ENCODE measurements at places on chromosomes 3 and 15.

- DNase-seq, result no peak
Observed at GRCh38 chr15:40064231-40064894, 25.4 kb upstream of the SRP14 start.

GRCh38 chr3:27526614-27527315, 42.6 kb upstream of the SLC4A7 start:
- DNase-seq, result no peak

DNA sequence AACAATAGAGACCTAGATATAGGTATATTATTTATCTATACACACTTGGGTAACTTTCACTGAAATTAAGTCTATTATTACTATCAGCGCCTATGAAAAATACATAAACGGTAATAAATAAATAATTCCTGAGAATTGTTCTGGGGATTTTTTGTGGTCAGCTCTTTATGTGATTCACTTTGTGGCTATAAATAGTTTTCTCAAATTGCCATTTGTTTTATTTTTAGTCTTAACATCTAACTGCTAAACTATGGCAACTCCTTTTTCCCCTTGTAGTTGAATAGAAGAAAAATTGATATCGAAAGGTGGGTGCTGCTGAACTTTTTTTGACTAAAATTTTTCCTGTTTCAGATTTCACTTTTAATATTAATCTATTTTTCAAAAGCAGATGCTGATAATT, 189.0 kb downstream of the VGLL3 start:
- no peak for DNase-seq

- no peak for DNase-seq
Observed at GRCh38 chr3:78112291-78113010, 1072.6 kb downstream of the ROBO2 start.

DNA sequence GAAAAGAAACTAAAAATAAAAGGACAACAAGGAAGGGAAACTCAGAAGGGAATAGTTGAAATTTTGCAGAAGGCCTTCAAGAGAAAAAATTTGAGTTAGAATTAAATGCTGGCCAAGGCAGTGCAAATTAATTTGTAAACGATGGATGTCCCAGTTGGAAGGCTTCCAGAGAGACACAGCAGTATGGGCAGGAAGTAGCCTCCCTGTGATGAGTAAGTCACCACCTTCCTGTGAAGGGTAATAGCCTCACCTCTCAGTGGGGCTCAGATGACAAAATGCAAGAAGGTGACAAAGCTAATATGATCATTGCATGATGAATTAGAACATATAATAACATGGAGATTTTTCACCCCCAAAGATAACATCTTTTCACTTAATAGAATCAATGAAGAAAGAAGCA, 27.3 kb upstream of the TMCO5A start:
- no peak for DNase-seq

DNA sequence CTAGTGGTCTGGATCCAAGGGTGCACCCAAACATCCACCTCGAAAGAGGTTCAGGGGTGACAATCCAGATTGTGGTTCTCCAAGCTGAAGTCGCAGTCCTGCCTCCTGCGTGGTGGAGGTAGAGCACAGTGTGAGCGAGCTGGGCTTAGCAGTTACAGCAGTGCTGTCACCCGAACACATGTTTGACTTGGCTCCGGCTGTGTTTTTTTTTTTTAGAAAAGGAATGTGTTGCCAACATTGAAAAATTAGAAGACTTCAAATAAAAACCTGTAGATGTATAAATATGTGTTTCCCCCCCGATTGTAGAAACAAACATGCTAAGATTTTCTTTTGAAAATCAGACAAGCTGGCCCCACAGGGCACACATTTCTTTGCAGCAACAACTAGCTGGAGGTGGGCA, 530.8 kb downstream of the SHQ1 start:
- no peak for DNase-seq

GRCh38 chr15:94749811-94750617, 518.7 kb downstream of the MCTP2 start:
- no peak for DNase-seq

- no peak for DNase-seq
Observed at GRCh38 chr3:18446149-18446825, 21.1 kb upstream of the SATB1 start.

- DNase-seq, result no peak
Observed at GRCh38 chr3:50003216-50003615, 63.3 kb downstream of the RBM6 start.

DNA sequence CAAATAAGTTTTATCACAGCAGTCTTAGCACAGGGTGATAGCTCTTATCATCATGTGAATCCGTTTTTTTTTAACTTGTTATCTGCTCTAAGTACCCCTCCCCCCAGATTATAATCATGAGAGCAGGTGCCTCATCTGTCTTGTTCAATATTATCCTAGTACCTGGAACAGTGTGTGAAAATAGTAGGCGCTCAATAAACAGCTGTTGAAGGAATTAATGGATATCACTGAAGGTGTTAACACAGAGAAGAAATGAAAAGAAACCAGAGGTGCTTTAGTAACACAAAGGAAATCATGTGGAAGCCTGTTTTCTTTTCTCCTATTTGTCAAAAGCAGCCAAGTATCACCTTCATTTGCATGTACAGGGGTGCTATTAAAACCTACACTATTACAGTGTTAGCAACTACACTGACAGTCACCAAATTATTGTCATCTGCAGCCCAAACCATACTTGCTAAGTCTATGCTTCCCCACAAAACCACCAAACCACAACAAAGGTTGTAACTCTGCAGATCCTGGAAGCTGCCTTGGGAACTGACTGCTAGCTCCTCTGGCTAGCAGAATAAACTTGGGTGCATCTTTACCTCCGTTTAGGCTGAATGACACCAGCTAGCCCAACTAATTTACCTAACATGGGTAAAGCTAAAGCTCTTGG, 2.9 kb downstream of the XPC start:
- no peak for DNase-seq
